BE2C (cell line): ENCODE measurements at places on chromosomes 16 and 17.

DNA sequence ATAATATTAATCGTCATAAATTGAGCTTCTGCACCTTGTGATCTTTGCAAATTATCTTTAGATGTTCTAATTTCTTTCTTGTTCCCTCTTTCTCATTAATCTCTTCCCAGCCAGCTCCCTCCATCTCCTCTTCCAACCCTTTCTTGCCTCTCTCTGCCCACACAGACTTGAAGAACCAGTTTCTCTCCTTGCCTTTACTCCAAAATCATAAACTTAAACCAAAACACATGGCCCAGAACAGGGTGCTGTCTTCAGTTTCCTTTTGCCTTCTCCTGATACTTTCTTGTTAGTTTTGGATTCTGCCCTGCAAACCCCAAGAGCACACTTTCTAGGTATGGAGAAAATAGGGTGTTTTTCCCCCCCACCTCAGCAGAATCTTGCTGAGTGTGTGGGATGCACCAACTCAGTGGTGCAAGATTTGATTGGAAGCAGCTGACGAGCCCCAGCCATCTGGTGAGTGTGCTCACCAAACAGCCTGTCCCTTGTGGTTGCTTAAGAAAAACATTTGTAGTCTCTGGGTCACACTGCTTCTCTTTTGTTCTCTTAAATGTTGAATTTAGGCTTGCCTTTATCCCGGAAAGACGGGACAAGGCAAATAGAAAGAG lies 175.8 kb upstream of the MAF start:
- no peak for DNase-seq

DNA sequence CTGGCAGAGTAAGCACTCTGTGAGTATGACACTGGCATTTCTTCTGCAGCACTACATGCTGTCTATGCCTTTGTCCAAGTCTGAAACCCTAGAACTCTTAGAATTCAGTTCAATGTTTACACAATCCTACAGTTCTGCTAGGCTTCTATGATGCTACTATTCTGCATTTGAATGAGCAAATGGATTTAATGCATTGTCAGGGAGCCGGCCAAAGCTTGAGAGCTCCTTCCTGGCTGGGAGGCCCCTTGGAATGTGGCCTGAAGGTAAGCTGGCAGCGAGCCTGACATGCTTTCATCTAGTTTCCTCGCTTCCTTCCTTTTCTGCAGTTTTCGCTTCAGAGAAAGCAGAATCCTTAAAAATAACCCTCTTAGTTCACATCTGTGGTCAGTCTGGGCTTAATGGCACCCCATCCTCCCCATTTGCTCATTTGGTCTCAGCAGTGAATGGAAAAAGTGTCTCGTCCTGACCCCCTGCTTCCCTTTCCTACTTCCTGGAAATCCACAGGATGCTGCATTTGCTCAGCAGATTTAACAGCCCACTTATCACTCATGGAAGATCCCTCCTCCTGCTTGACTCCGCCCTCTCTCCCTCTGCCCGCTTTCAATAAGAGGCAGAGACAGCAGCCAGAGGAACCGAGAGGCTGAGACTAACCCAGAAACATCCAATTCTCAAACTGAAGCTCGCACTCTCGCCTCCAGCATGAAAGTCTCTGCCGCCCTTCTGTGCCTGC lies at the start of gene CCL2:
TSS of gene CCL2 (plus strand) at position 635 of the 730 bp plus-strand sequence. CDS start at position 700, 65 bp downstream.
- DNase-seq, result peak; percentile 19

DNA sequence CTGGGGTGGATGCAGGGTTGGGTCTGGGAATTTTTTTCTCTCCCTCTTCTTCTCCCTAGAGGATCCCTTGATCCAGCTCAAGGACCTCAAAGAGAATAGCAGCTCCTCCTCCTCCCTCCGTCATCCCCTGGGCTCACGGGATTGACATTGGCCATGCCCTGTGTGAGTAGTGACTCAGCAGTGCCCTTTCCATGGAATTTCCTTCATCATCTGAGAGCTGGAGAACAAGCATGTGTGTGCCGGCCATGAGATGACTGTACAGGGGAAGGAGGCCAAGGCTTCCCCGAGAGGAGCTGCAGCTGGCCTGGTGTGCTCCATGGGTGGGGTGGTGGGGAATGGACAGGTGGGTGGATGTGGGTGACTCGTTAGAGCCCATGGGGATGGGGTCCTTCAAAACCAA lies 8.9 kb upstream of the WSCD1 start:
- no peak for DNase-seq

DNA sequence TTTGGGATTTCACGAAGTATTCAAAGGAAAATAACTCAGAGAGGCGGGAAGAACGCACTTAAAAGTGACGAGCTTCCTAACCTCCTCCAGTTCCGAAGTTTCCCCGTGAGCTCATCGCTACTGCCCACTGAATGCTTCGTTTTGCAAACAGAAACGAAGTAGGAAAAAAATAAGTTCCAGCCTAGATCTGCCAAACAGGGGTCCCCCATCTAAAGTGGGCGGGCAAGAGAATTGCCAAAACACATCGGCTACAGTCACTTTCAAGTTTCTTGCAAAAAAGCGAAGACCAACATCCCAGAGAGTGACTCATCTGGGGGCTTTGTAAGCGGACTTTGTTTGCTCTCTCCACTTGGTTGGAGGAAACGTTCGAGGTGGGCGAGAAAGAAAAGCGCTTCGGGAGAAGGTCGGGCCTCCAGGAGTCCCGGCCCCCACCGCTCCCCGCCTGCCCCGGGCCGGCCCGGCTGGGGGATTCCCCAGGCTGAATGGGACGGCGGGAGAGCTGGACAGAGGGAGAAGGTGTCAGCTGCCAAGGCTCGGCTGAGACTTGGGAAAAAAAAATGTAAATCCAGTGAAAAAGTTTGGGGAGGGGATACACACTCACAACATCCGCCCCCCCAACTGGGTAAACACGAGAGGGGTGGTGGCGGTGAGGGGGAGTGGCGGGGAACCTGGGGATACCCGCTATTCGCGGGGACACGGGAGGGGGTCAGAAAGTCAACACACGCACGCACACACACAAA lies 1.0 kb downstream of the VEZF1 start:
- DNase-seq, result no peak

DNA sequence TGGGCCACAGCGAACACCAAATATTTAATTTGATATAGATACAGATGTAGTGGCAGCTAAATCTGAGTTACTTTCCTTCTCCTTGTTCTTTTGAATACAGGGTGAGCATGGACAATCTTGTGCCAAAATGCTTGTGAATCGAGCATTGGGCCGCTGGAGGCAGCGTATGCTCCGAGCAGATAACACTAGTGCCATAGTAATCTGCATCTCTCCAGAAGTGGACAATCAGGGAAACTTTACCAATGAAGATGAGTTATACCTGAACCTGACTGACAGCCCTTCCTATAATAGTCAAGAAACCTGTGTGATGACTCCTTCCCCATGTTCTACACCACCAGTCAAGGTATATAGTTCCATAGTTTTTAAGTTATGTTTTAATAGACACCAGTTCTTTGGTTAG lies 21.2 kb upstream of the BCAS3 start:
- no peak for DNase-seq
